ENCODE measurements at places on chromosomes 2 and 18. TPM values are rescaled to one million over a fixed set of nuclear protein-coding genes. Genes with fewer than 3 reads are reported as not detected.

AGXT gene
- 1.0 TPM for total RNA-seq

TUBA3E gene
- not detected for total RNA-seq

DNA sequence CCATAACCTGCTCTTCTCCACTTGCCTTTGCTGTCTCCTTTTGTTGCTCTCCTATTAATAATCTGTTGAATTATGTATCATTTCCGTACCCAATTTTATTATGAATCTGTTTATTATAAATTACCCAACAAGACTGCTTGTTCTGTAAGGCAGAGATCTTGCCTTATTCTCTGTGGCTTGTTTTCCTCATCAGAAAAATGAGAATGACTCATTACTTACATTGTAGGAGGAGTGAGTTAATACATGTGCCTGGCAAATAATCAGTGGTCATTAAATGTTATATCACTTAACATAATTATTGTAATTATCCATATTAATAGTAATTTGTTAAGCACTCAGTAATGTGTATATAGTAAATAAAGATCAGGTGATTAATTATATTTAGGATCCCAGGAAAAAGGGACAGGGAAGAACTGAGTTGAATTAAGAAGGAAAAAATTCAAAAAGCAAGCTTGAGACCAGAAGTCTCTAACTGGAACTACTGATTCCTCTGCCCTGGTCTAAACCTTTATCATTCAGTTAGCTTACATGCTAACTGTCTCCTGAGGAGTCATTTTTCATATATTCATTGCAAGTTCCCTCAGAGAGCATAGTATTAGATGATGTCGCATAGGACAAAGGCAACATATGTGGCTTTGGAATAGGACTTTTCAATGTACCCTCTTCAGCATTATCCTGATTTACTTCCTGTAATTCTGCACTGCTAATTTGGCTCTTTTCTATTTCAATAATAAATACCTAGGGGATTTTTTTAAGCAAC, 335.7 kb downstream of the GALNT13 start:
- H3K4me3 ChIP-seq, result no peak overlapping the region
- no peaks in the 10 kb centered on the region for H3K4me1 ChIP-seq
- no peaks in the 10 kb centered on the region for H3K27me3 ChIP-seq
- H3K27ac ChIP-seq, result no peak overlapping the region
- H3K36me3 ChIP-seq, result peaks cover 2% of the 10 kb centered on the region

GRCh38 chr18:9619056-9619455, 4.7 kb upstream of the PPP4R1 start:
- no peak for DNase-seq
- H3K27ac ChIP-seq, result no peak overlapping the region
- no peaks in the 10 kb centered on the region for H3K27me3 ChIP-seq

- H3K4me3 ChIP-seq, result no peak overlapping the region
- H3K27me3 ChIP-seq, result no peaks in the 10 kb centered on the region
- no peak for DNase-seq
- H3K4me1 ChIP-seq, result peaks cover 9% of the 10 kb centered on the region
Observed at GRCh38 chr2:175805442-175806124, 196.5 kb downstream of the LNPK start.

GRCh38 chr2:190635781-190636180, 13.1 kb upstream of the NAB1 start:
- no peak overlapping the region for H3K27ac ChIP-seq
- DNase-seq, result no peak
- no peaks in the 10 kb centered on the region for H3K27me3 ChIP-seq
- no peaks in the 10 kb centered on the region for H3K36me3 ChIP-seq

- DNase-seq, result no peak
- H3K27me3 ChIP-seq, result no peaks in the 10 kb centered on the region
- H3K4me3 ChIP-seq, result no peak overlapping the region
- H3K27ac ChIP-seq, result no peak overlapping the region
Observed at GRCh38 chr18:8571399-8571798, 37.8 kb upstream of the RAB12 start.

DNA sequence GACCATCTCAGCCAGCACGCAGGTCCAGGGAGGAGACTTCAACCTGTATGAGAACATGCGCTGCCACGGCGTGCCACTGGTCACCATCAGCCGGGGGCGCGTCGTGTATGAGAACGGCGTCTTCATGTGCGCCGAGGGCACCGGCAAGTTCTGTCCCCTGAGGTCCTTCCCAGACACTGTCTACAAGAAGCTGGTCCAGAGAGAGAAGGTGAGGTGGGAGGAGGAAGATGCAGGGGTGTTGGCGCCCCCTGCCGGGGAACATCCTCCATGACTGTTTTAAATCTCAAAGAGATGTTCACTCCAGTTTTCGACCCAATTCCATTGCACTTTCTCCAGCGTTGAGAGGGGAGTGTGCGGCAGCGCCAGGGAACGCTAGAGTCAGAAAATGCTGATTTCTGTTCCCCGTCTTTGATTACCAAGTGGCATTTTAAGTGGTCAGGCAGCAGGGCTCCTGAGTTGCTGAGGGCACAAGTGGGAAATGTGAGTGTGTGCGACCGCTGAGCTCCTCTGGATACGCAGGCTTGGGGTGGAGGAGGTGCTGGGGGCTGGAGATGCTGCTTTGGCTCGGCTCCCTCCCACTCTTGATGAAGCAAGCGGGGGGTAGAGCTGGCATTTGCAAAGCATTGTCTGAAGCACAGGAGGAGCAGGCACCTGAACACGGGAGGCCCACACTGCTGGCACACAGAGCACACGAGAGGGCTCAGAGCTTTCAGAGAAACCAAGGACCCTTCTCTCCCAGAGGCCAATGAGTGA, 27.7 kb upstream of the MAPRE3 start:
- H3K4me1 ChIP-seq, result no peaks in the 10 kb centered on the region
- no peak overlapping the region for H3K4me3 ChIP-seq
- H3K27ac ChIP-seq, result no peak overlapping the region
- DNase-seq, result peak; percentile 62
- H3K27me3 ChIP-seq, result peaks cover 3% of the 10 kb centered on the region

DNA sequence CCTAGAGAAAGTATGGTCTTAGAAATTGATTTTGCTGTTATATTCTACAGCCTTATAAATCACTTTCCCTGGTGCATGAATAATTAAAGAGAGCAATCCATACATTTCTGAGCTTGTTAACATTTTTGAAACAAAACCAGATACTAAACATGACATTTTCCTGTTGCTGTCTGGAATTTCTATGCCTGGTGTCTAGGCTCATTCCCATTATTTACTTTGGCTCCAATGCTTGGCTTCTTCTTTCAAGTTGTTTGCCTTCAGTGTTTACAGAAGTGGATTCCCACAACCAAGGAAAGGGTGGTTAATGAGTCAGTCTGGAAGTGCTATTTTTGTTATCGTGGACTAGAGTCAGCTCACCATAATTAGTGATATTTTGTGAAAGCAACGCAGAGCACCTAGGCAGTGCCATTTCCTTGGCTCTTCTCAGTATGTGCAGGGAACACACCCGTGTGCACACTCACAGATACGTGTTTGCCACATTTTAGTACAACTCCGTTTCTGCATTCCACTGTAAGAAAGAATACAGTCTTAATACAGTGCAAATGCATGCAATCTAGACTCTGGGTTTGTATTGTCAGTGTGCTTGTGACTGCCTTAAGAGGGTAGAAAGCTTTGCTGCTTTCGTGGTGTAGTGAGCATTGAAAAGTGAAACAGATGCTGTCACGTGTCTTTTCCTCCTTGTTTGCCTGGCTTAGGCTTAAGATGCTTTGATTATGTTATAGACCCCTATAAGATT, 185.0 kb upstream of the RASGRP3 start:
- H3K27me3 ChIP-seq, result no peaks in the 10 kb centered on the region
- peaks cover 7% of the 10 kb centered on the region for H3K36me3 ChIP-seq
- no peak for DNase-seq
- H3K27ac ChIP-seq, result peak overlapping the region; percentile 82
- peaks cover 23% of the 10 kb centered on the region for H3K4me1 ChIP-seq

DNA sequence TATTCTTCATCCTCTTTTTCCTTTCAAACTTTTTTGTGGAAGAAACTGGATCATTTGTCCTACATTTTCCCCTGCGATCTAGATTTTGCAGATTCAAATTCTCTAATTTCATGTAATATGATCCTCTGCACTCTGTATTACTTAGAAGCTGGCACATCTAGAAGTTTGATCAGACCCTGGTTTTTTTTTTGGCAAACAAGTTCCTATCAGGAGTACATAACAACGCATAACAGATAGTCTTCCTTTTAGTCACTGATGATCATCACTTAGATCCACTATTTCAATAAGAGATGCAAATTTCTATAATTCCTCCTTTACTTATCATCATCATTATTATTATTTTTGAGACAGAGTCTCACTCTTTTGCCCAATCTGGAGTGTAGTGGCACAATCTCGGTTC, 117.1 kb downstream of the CDH2 start:
- H3K27ac ChIP-seq, result no peak overlapping the region
- H3K4me3 ChIP-seq, result no peak overlapping the region
- H3K36me3 ChIP-seq, result peaks cover 15% of the 10 kb centered on the region
- H3K27me3 ChIP-seq, result no peaks in the 10 kb centered on the region

- H3K27me3 ChIP-seq, result no peaks in the 10 kb centered on the region
- H3K36me3 ChIP-seq, result no peaks in the 10 kb centered on the region
- H3K4me3 ChIP-seq, result no peak overlapping the region
- DNase-seq, result no peak
- no peaks in the 10 kb centered on the region for H3K4me1 ChIP-seq
- H3K27ac ChIP-seq, result no peak overlapping the region
Observed at GRCh38 chr2:151043484-151043883, 218.2 kb downstream of the RBM43 start.

DNA sequence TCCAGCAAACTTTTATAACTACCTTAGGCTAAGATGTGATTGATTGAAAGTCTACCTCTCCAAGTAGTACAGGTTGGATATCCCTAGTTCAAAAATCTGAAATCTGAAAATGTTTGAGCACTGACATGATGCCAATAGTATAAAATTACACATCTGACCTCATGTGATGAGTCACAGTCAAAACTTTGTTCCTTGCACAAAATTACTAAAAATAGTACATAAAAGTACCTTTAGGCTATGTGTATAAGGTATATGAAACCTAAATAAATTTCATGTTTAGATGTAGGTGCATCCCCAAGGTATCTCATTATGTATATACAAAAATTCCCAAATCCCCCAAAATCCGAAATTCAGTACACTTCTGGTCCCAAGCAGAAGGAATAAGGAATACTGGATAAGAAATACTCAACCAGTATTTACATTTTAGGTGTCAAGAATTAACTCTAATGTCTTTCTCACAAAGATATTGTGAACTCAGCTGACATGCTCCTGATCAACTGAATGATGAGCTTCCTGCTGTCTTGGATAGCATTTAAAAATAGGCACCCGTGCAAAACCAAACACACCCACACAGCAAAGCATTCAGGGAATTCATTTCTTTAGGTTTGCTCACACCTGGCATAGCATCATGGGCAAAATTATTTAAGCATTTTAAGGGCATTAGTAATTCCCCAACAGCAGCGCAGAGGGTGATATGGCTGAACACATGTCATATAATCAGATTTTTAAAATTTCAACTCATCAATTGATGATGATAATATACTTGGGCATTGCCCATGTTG, 497.4 kb upstream of the MEIS1 start:
- no peaks in the 10 kb centered on the region for H3K36me3 ChIP-seq
- no peak overlapping the region for H3K27ac ChIP-seq
- no peak overlapping the region for H3K4me3 ChIP-seq
- H3K4me1 ChIP-seq, result no peaks in the 10 kb centered on the region
- H3K27me3 ChIP-seq, result peaks cover 7% of the 10 kb centered on the region

DNA sequence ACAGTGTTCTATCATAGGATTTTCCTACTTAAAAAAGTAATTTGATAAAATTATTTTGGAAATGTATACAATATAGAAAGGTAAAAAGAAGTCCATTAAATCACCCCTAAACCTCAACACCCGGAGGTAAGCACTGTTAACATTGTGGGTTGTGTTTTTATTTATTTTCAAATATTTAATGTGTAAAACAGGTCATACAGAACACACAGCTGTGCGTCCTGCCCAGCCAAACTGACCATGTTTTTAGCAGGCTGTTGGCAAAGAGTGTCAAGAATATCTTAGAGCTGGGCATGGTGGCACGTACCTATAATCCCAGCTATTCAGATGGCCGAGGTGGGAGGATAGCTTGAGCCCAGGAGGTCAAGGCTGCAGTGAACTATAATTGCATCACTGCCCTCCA, 78.8 kb upstream of the ZNF532 start:
- H3K4me1 ChIP-seq, result peaks cover 23% of the 10 kb centered on the region
- no peaks in the 10 kb centered on the region for H3K27me3 ChIP-seq
- no peak for DNase-seq
- H3K36me3 ChIP-seq, result no peaks in the 10 kb centered on the region
- no peak overlapping the region for H3K4me3 ChIP-seq
- no peak overlapping the region for H3K27ac ChIP-seq

- no peak overlapping the region for H3K4me3 ChIP-seq
- no peaks in the 10 kb centered on the region for H3K4me1 ChIP-seq
- peaks cover 10% of the 10 kb centered on the region for H3K27me3 ChIP-seq
- no peak overlapping the region for H3K27ac ChIP-seq
- no peaks in the 10 kb centered on the region for H3K36me3 ChIP-seq
- no peak for DNase-seq
Observed at GRCh38 chr2:12081481-12082210, 335.2 kb downstream of the LPIN1 start.

DNA sequence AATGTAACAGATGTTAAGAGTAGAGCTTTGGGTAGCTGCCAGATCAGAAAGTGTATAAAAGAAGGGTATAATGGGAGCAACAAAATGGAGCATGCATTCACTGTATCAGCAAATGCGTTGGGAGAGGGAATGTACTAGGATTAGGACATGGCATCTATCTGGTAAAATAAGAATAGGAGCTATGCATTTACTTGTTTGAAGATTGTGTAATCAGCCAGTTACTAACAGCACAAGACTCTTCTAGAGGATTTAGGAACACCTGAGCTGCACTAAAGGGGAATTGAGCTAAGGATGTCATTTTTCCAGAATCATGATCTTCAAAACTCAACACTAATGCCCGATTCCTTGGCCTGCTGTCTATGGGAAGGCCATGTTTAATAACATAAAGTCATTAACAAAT, 394.2 kb upstream of the TNP1 start:
- H3K36me3 ChIP-seq, result peaks cover 1% of the 10 kb centered on the region
- H3K4me1 ChIP-seq, result peaks cover 29% of the 10 kb centered on the region
- H3K27me3 ChIP-seq, result no peaks in the 10 kb centered on the region
- H3K27ac ChIP-seq, result no peak overlapping the region

DNA sequence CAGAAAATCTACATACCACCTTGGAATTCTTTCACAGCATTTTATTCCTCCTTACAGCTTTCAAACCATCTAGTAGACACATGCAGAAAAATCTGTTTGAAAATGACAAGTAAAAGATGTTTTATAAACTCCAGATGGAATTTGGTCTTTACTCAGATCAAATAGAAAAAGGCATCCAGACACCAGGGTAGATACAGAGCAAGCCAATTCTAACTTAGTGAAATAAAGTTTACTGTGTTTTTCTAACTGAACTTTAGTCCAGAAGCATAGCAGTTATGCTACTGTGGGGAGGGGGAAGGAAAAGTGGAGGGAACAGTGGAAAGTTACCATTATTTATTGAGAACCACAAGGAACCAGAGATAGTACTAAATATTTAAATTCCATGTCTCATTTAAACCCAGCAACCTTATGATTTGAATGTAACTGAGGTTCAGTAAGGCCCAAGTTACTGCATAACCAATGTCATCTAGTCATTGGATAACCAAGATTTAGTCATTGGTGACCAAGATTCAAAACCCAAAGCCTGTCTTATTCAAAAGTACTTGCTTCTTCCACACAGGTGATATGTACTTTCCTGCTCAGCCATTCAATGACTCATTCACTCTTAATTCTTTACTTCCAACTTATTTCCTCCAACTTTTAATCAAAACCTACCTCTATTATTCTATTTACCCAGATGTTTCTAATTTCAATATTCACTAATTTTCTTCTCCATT, 57.7 kb downstream of the RAD51AP2 start:
- no peak overlapping the region for H3K4me3 ChIP-seq
- no peaks in the 10 kb centered on the region for H3K36me3 ChIP-seq
- DNase-seq, result no peak
- no peaks in the 10 kb centered on the region for H3K27me3 ChIP-seq
- no peak overlapping the region for H3K27ac ChIP-seq
